ENCODE measurements at places on chromosomes 3 and 15.

DNA sequence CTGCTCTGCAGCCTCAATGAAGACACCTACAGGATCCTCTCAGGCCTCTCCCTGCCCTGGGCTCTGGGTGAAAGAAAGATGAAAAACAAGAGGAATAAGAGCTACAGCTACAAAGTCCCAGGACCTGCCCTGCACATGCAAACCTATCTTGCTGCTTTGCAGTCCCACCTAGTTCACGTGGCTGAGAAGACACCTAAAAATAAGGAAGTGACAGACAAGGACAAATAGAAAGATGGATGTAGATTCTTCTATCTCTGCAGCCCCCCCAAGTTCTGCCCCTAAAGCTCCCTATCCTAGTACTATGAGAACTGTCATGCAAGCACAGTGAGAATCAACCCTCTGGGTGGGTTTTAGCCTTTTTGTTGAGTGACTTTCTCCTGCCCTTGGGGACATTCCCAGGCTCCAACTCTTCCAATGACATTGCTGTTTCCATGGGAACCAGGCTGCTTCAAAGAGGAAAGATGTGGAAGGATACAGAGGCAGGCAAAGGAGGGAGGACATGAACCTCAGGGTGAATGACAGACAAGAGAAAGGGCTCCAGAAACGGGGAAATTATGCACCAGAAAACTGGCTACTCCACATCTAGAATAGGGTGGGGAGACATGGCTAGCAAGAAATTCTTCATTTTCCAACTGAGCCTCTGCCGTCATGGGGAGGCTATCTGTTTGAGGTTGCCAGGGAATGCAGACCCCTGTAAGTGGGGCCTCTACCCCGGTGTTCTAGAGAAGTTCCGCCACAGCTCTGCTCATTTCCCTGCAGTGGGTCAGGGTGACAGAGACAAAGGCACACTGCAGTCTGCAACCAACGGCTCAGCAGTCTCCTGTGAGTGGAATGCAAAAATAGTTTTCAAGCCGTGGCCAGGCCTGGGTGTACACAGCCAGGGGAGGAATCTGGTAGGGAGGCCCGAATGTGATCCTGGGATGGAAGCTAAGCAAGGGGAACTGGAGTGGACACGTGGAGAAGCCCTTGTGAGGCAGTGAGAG, 5.2 kb downstream of the CSPG5 start:
- no peak for DNase-seq

GRCh38 chr3:109098079-109098644, 19.8 kb downstream of the MORC1 start:
- no peak for DNase-seq

GRCh38 chr3:11379824-11380701, 107.9 kb downstream of the ATG7 start:
- DNase-seq = no peak

DNA sequence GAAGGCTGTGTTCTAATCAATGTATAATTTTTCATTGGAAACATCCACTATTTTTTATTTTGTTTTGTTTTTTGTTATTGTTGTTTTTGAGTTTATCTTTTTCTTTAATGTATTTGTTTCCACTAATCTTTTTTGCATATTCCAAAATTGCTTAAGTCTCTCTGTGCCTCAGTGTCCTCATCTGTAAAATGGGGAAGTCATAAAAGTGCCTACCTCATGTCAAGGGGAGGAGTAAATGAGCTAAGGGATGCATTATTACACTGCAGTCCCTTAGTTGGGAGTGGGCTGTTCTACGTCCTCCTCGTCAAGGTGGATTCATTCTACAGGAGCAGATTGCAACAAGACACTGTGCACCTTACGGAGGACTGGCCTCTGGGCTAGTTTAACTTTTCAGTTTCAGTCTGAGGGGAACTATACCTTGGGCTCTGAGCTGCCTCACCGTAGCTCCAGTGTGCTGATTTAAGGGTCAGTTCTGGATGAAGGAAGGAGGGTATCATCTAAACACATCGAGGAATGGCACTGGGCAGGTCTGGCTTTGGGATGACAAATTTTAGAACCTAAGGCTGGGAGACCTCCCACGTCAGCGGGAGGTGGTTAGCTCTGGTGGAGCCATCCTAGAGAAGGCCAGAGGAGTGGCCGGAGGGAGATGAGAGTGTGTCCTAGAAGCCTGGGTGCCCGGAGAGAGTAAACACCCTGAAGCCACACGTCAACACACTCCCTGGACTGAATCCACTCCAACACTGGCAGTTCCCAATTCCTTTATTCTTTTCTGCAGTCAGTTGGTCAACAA, 5.1 kb upstream of the SRP14 start:
- no peak for DNase-seq

DNA sequence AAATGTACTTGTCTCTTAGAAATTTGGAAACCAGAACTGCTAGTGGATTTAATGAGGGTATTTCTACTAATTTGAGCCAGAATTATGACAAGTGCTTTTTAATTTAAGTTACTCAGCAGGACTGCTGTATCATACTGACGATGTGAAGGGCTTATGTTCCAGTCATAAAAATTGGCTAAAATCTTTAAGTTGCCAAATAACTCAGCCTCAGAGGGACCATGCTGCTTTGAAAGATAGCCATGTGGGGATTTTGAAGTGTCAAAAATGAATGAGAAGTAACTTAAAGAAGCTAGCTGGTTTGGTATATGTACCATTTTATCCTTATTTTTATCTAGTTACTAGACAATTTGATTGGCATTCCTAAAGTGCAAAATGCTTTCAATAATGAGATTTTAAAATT, 545.0 kb downstream of the DIPK2A start:
- DNase-seq = no peak

DNA sequence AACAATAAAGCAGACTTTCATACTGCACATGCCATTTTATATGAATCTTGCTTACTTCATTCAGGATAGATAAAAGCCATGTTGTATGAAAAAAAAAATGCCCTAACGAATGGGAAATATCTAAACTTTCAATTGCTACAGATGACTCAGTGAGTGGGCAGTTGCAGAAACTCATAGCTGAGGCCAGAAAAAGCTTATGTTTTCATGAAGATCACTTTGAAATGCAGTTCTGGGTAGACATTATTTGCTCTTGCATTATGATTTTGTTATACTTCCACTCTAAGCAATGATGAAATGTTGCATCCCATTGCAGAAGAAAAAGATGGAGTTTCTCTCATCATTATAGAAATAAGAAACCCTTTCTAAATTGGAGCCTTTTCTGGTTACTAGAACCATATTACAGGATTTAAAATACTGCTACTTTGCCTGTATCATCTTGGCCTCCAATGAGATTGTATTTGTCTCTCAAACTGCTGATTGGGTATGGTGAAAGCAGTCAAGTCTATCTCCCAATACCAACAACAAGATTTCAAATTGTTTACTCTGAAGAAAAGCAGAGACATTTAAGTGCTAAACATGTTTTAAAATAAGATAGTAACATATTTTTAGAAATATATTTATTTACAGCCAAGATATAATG, 17.0 kb downstream of the PEAK1 start:
- DNase-seq = no peak

DNA sequence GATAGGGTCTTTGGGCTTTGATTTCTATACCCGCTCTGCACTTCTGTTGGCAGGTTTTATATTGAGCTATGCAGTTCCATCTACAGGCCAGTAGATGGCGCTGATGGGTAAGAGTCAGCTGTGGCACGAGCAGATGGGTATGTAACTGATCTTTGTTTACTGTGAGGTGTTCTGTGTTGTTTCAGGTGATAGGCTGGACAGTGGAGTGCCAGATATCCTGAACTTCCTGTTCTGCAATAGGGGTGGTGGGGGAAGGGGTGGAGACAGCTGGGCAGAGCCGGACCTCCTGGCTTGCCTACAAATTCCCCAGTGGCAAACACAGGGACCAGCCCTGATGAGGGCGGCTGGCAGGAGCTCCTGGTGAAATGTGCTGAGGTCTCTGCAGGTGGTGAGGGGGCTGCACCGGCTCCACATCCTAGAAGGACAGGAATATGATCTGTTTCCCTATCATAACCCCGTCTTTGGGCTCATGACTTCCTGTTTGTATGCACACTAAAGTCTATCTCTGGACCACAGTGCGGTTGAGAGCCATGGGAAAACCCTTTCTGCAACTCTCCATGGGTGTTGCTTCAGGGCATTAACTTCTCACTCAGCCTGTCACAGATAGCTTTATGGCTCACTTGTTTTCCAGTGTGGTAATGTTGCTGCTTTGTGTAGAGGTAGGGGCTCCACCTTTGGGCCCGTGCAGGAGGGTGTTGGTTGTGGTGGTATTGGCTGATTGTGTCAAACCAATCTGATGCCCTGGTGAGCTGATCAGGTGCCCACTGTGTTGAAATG, 13.4 kb upstream of the FAM98B start:
- DNase-seq = no peak

DNA sequence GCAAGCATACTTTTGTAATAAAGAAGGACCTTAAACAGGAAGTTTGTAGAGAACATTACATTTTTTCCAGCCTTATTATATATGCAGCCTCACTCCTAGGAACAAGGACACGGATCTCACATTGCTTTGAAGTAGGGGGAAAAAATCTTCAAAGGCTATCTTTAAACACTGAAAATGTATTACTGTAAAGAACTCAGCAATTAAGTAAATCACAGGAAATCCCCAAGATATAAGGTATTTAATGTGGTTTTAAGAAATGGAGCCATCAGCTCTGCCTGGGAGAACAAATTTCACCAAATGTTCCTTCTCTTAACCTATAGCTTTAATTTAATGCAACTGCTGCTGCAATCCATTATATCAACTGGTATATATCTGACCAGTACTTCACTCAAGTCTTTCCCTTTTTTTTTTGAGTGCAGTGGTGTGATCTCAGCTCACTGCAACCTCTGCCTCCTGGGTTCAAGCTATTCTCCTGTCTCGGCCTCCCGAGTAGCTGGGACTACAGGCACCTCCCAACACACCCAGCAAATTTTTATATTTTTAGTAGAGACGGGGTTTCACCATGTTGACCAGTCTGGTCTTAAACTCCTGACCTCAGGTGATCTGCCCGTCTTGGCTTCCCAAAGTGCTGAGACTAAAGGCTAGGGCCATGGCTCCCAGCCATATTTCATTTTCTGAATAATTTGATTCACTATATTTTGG, 2.8 kb downstream of the BTLA start:
- no peak for DNase-seq

DNA sequence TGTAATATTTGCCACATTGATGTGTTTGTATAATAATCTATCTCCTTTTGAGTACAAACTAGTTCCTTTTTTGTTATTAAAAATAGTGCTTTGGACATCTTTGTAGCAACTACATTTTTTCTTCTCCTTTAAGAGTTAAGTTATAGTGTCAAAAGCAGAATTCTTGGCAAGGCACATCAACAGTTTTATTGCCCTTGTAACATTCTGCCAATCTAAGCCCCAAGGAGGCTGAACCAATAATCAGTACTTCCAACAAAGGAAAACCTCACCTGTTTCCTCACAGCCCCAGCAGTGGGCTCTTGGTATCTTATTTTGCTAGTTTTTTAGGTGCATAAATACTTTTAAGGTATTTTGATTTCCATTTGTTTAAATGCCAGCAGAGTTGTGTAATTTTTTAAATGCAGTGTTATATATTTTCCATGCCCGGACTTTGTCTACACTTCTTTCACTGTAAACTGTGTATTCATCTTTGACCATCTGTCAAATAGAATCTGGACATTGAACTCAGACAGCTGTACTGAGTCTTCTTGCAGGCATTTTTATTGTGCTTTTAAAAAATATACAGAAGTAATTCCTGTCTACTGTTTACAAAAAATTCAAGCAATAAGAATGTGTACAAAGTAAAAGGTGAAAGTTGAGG, 101.0 kb downstream of the MYLK start:
- DNase-seq = no peak

- DNase-seq = peak; percentile 22
Measured at GRCh38 chr3:12287727-12288181, 1.1 kb upstream of the PPARG start.

GRCh38 chr3:196706327-196706726, 5.7 kb downstream of the CEP19 start:
- no peak for DNase-seq

- DNase-seq = no peak
Measured at GRCh38 chr3:190076601-190077394, 43.9 kb downstream of the P3H2 start.

DNA sequence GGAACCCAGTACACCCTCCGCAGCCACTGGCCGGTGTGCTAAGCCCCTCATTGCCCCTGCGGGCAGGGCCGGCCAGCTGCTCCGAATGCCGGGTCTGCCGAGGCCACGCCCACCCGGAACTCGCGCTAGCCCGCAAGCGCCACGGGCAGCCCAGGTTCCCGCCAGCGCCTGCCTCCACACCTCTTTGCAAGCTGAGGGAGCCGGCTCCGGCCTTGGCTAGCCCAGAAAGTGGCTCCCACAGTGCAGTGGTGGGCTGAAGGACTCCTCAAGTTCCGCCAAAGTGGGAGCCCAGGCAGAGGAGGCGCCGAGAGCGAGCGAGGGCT, 81.4 kb upstream of the BCHE start:
- DNase-seq = no peak

- no peak for DNase-seq
Measured at GRCh38 chr3:81864272-81864671, 102.8 kb upstream of the GBE1 start.

- DNase-seq = peak; percentile 38
Measured at GRCh38 chr3:17151598-17152373, 267.0 kb downstream of the PLCL2 start.

GRCh38 chr15:68789534-68790241, 31.0 kb downstream of the ANP32A start:
- no peak for DNase-seq

GRCh38 chr15:37056177-37057121, 43.9 kb downstream of the MEIS2 start:
- no peak for DNase-seq

DNA sequence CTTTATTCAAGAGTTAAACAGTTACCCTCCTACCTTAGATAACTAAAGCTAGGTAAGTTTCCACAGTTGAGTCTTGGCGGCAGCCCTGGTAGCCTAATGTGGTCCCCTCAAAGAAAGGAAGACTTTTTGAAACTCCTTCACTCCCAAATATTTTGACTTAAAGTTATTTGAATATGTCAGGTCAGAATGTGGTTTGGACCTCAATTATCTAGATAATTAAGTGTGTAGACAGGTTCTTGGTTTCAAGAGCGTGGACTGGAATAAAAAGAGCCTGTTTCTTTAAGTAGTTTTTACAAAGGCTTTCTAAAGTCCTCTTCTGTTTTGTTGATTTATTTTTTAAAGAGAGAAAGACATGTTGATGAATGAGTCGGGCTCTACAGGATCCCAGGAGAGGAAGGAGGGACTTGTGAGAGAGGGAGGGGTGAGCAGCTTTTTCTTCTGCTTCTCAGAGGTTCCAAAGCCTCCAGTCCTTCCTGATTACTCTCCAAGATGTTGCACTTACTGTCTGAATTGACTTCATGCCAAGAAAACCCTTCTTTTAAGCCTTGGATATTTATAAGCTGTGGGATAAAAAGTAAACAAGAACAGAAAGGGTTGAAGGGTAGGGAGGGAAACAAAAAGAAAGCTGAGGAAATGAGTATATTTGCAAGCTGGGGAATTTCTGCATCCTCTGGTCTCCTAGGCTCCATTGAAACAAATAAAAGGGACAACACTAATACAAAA, 457.4 kb downstream of the IGSF11 start:
- DNase-seq = no peak

DNA sequence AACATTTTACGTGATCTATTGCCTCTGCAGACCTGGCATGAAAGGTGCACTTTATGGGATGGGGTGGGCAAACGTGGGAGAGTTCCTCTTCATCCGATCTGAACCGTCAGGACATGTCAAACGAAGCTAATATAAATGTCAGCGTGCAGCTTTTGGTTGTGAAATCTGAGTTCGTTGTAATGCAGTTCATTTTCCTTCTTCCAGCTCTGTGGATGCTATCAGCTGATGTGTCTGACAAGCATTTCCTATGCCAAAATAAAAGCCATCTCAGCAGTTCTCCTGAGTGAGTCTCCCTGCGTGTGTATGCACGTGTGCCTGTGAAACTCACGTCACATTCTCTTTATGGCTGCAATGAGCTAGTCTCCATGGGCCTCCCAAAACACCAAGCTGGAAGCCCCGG, 512.3 kb downstream of the MCTP2 start:
- no peak for DNase-seq
